ENCODE measurements at places on chromosomes 5 and 9. TPM values are rescaled to one million over a fixed set of nuclear protein-coding genes. Genes with fewer than 3 reads are reported as not detected.

Gene FABP6
- not detected for total RNA-seq

Gene MZB1
- 0.92 TPM for total RNA-seq

DNA sequence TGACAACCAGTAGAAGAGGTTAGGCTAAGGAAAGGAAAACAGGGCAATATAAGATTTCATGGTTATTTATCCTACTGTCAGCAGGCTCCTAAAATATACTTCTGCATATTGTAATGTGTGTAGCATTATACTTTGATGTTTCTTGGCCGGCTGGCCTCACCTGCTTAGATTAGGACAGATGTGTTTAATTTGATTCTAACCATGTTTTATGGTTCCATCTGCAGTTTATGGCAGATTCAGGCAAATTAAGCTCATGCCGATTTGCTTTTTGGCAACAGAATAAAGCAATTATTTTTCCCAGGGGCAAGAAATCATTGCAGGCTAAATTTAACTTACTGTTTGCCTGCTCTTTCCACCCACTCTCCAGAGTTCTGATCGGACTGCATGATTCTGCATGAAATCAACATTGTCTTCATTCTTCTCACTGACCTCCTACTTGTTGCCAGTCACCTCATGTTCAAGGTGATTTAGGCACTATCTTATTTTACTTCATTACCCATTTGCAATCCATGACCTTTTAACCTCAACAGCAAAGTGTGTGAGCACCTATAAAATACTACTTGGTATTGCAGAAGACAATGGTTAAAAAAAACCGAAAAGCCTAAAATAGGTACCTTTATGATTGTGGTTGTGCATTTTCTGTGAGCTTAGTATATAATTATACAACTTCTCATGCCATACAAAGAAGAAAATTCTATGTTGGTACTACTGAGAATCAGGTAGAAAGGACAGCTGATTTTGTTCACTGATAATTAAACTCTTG is 125.2 kb downstream of the EDIL3 start:
- no peak overlapping the region for H3K27ac ChIP-seq
- H3K4me3 ChIP-seq, result no peak overlapping the region
- H3K4me1 ChIP-seq, result no peaks in the 10 kb centered on the region
- H3K27me3 ChIP-seq, result no peaks in the 10 kb centered on the region
- DNase-seq, result no peak

Gene NR6A1
- 1.7 TPM for total RNA-seq

Gene LCN9
- not detected for total RNA-seq

Gene MEIKIN
- total RNA-seq, result not detected

GRCh38 chr5:13478831-13479465 is 465.5 kb downstream of the DNAH5 start:
- H3K4me3 ChIP-seq, result no peak overlapping the region
- DNase-seq, result no peak
- H3K36me3 ChIP-seq, result no peaks in the 10 kb centered on the region
- no peak overlapping the region for H3K27ac ChIP-seq
- no peaks in the 10 kb centered on the region for H3K4me1 ChIP-seq

DNA sequence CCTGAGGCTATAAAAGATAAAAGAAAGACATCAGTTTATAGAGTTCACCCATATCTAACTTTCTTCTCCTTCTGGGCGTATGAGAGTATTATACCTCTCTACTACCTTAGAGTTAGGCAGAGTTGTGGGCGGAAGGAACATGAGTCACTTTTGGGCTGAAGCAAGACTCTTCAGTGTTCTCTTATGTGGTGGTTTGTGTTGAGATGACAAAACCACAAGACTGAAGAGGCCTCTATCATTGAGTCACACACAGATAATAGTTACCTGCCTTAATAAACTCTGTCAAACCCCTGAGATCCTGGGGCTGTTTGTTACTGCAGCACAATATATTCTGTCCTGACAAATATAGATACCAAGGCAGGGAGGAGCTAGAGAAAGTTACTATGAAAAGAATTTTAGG is 184.2 kb downstream of the EFNA5 start:
- H3K27ac ChIP-seq, result no peak overlapping the region
- no peaks in the 10 kb centered on the region for H3K27me3 ChIP-seq
- no peak for DNase-seq
- no peaks in the 10 kb centered on the region for H3K36me3 ChIP-seq
- no peak overlapping the region for H3K4me3 ChIP-seq

DNA sequence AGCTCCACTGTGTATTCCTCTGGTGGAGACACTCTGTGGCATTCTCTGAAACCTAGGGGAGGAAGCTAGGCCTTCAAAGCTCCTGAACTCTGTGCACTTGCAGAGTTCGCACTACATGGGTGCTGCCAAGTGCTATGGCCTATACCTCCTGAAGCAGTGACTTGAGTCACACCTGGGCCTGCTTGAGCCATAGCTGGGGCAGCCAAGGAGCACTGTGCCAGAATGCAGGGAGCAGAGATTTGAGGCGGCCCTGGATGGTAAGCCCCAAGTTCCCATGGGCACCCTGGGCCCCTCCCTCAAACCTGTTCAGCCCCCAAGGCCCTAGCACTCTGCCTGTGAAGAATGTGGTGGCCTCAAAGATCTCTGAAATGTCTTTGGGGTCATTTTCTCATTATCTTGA is 212.9 kb downstream of the SPATA31A6 start:
- no peak overlapping the region for H3K27ac ChIP-seq
- H3K4me1 ChIP-seq, result no peaks in the 10 kb centered on the region
- no peak overlapping the region for H3K4me3 ChIP-seq
- no peaks in the 10 kb centered on the region for H3K36me3 ChIP-seq
- no peaks in the 10 kb centered on the region for H3K27me3 ChIP-seq
- no peak for DNase-seq

DNA sequence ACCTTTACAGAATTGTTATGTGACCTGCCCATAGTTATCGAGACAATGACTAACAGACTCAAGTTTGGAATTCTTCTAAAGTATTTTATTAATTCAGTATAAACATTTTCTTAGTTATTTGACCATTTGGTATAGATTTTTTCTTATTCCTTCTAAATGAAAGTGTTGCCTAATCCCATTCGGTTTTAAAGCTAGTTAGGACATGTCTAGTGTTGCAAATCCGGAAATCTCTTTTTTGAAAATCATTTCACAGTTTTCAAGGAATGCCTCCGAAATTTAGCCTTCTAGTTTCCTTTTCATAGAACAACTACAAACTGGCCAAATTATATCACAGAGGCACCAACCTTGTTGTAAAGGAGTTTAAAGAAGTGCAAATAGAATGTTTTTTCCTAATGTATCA is 171.8 kb downstream of the XRCC4 start:
- DNase-seq, result no peak
- H3K27ac ChIP-seq, result no peak overlapping the region
- H3K27me3 ChIP-seq, result no peaks in the 10 kb centered on the region
- no peak overlapping the region for H3K4me3 ChIP-seq
- no peaks in the 10 kb centered on the region for H3K36me3 ChIP-seq
- no peaks in the 10 kb centered on the region for H3K4me1 ChIP-seq

- no peaks in the 10 kb centered on the region for H3K4me1 ChIP-seq
- H3K36me3 ChIP-seq, result no peaks in the 10 kb centered on the region
- H3K27me3 ChIP-seq, result no peaks in the 10 kb centered on the region
- no peak overlapping the region for H3K27ac ChIP-seq
These were observed 254.2 kb upstream of the SLC24A2 start for GRCh38 chr9:20043035-20043434.

Gene CTXN3
- not detected for total RNA-seq
